Stimulated activated CD4-positive, alpha-beta T cell treated with anti-CD3 and anti-CD28 coated beads, Interleukin-4, amount 100 ng/mL, for 24 hours (primary cell): ENCODE measurements at places on chromosomes 3 and 15.

GRCh38 chr15:89812011-89812846 lies 2.4 kb downstream of the ANPEP start:
- no peak for DNase-seq

GRCh38 chr3:110667216-110667615 lies 404.4 kb upstream of the NECTIN3 start:
- no peak for DNase-seq

- DNase-seq, result no peak
Observed at GRCh38 chr3:153972862-153973261, 148.3 kb upstream of the ARHGEF26 start.

- DNase-seq, result no peak
Observed at GRCh38 chr3:188369526-188369925, 215.6 kb downstream of the LPP start.

DNA sequence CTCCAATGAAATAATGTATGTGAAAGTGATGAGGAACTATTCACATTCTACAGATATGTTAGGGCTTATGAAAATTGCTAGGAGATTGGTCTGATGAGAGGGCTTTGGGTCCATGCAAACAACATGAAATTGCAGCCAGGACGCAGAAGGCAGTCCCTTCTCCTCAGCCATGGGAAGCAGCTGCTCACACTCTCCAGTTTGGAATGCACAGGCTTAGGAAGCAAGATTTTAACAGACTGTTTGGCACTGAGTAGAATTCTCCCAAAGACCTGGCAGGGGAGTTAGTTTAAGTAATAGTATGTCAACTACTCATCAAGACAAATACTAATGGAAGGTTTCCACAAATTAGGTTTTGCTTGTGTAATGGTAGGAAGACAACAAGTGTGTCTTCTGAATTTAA lies 500.7 kb upstream of the ARRDC4 start:
- DNase-seq, result no peak

DNA sequence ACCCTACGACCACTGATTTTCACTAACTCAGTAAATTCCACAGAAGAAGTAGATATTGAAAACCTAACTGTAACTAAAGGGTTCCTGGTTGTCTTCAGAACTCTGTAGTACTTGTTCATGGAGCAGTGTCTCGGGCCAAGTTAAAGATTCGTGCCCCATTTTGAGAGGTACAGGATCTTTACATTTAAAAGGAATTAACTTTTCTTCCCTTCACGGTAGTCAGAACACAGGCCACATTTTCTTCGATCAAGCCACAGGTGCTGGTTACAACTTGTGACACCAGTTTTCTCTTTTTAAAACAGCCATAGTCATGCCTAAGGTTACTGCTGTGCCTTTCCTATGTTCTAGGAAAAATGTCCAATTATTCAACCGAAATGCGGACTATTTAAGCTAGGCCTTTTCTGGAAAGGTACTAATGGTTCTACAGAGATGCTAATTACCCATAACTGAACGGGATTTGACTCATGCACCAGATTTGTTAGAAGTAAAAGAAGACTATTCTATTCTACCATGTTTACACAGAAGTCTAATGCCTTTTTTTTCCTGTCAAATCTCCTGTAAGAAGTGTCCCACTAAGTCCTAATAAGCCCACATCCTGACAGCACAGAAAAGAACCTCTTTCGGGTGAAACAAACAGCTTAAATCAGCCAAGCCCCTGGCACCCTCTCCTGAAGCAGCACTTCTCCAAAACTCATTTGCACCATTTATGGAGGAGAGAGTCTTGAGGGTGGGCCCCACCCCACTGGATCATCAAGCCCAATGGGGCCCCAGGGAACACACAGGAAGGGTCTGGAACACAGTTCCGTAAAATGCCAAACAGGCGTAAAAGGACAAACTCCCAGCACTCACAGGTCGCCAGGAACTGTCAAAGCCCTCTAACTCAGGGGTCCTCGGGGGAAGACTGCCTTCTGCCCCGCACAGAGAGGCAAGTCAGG lies 1.9 kb downstream of the LRIG1 start:
- DNase-seq, result peak; percentile 7

DNA sequence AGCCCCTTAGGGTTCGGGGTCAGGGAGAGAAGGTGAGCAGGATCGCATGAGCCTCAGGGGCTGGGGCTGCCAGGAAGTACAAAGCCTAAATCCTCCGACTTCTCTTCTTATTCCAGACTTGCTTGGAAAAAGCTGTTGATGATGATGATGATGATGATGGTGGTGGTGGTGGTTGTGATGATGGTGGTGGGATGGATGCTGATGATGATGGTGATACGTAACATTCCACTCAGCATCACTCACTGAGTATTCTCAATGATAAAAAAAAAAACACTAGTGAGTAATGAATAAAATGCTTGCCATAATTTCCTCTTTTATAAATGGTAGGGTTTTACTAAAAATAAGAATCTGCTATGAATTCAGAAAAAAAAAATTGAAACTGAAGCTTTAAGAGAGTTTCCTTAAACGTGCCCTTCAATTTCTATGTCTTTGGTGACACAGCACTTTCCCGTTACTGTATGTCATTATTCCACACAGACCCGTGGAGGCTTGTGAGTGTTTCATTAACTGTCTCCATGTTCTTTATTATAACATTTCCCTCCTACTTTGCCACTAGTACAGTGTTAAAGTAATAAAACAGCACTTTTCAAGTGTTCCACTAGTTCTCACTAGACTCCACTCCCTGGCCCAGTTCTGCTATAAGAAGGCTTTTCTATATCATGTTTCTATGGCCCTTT lies 5.4 kb upstream of the ACAN start:
- no peak for DNase-seq

DNA sequence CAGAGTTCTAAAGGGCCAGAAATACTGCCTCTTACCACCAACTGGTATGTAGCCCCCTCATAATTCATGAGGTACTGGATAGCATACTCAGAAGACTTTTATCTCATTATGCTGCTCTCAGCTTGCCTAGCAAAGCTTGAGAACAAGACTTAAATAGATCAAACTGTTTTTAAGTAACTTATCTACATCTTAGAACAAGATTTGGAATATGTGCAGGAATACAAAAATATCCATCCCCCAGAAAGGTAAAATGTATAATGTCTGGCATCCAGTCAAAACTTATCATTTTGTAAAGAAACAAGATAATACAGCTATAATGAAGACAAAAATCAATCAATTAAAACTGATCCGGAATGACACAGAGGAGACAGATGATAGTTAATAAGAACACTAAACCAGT lies 400.4 kb upstream of the TGFBR2 start:
- DNase-seq, result no peak

DNA sequence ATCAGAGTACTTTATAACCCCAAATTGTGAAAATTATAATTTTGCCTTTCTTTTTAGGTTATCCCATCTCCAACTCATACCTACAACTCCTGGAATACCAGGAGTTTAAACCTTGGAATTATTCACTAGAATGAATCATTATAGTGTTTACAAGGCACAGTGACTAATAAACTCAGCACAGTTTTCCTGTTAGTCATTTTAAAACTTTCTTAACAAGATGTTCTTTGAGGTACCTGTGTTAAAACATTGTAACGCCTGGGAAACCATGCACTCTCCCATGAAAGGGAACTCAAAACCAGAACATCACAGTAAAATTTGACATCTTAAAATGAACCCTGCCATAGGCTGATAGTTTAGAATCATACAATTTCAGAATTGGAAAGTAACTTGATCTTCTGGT lies 132.4 kb upstream of the OSTN start:
- no peak for DNase-seq

- DNase-seq, result no peak
Observed at GRCh38 chr3:71090207-71090606, 493.3 kb downstream of the FOXP1 start.

DNA sequence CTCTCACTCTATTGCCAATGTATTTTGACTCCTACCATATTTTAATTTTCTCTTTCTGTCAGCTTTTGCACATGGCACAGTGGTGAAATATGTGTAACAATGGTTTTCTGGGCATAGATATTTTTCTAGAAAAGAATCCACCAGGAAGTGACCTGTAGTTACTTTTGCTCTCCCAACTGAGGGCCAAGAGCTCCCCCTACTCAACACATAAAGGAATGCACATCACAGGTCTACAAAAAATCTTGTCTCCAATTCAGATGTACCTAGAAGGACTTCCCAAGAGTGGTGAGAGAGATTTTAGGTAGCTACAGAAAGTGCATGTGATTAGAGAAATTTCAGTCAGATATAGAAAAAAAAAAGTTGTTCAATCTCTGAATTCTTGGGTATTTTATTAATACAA lies 15.6 kb downstream of the CPA3 start:
- DNase-seq, result no peak

DNA sequence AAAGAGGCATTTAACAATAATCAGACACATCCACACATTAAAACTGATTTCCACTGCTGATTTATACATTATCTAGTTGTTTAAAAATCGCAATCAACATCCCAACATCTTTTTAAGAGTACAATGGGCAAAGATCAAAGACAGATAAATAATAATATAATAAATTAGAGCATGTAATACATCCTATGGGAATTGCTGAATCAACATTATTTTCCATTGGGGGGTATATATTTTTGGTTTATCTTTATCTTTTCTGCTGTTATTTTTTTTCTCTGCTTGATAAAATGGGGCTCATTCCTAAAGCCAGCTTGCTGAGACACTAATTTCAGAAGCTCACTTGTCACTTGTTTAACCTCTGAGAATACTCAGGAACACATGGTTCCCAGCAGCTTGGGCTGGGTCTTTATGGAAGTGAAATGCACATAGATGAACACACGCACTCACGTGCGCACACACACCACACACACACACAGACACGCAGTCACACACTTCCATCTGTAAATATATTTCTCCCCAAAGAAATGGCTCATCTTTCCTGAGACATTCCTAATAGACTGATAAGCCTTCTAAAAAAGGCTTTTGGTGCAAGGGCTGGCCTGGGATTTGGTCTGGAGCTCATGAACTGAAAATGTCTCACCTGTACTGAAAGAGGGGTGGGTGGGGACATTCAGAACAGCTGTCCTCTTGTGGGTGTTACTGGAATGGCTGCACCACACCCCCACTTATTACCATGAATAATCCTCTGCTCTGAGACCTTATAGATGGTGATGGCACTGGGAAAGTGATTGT lies 3.5 kb upstream of the PPIB start:
- DNase-seq, result no peak

DNA sequence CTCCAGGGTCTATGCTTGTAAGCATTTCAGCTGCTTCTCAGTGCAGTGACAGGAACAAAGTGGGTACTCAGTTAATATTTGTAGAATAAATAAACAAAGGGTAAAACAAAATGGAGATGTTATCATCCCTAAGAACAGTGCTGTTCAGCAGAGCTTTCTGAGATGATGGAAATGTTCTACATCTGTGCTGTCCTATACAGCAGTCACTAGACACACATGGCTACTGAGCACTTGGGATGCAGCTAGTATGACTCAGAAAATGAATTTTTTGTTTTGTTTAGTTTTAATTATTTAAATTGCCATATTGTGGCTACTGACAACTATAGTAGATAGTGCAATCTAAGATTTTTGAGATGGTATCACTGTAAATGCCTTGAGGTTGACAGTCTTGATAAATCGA lies 283.8 kb upstream of the ADAMTS9 start:
- no peak for DNase-seq

DNA sequence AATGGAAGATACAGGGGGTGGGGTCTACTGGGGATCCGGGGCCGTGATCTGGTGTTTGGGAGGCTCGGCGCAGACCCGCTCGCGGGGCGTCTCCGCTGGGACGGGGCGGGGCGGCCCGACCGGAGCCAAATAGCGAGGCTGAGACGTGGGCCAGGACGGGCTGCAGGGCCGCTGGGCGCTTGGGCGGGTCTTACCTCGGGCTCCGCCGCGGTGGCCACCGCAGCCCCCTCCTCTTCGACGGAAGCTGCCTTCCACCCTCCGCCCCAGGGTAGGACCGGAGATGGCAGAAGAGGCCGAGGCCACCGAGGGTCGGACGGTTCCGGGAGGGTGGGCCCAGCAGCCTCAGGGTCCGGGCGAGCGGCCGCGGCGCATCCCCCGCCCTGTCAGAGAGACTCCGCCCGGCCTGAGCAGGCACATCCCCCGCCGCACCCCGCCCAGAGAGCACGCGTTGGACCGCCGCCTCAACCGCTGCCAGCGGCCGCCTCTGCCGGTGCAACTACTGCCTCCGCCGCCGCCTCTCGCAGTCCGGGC lies 399 bp downstream of the MYO9A start:
- DNase-seq, result peak; percentile 67

GRCh38 chr3:169811631-169812331 lies 889 bp upstream of the LRRIQ4 start:
- no peak for DNase-seq

- DNase-seq, result peak; percentile 59
Observed at GRCh38 chr15:92797168-92798052, 102.7 kb upstream of the CHD2 start.

DNA sequence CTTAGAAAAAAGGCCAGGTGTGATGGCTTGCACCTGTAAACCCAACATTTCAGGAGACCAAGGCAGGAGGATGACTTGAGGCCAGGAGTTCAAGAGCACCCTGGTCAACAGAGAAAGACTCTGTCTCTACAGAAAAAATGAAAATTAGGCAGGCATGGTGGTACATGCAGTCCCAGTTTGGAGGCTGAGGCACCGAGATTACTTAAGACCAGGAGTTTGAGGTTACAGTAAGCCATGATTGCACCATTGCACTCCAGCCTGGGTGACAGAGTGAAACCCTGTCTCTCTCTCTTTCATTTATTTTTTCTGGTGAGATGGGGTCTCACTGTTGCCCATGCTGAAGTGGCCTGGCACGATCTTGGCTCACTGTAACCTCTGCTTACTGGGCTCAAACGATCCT lies 24.7 kb downstream of the IP6K1 start:
- DNase-seq, result no peak

DNA sequence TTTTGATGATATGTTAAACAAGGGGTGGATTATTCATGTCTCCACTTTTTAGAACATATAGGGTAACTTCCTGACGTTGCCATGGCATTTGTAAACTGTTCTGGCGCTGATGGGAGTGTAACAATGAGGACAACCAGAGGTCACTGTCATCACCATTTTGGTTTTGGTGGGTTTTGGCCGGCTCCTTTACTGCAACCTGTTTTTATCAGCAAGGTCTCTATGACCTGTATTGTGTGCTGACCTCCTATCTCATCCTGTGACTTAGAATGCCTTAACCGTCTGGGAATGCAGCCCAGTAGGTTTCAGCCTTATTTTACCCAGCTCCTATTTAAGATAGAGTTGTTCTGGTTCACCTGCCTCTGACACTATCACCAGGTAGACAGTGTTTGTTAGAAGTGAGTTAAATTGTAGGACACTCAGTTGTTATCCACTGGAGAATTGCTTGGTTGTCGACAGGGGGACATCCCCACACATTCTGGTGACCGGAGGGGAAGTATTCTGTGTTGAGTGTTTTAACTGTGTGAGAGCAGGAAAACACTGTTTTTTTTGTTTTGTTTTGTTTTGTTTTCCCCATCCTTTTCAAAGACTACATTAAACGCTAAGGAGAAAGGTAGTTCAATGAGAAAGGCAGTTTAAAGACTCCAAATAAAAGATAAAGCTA lies 36.9 kb upstream of the SKIL start:
- no peak for DNase-seq

DNA sequence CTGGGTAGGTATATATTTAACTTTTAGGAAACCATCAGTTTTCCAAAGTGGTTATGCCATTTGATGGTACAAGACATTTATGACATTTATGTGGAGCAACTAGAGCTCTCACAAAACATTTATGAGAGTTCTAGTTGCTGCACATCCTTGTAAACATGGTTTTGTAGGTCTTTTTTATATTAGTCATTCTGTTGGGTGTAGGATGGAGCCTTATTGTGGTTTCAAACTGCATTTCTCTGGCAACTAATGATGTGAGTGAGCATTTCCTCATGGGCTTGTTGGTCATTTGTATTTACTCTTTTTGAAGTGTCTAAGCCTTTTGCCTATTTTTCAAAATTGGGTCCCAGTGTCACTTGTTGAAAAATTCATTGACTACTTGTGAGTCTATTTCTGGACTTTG lies 45.7 kb upstream of the MGLL start:
- no peak for DNase-seq
